ENCODE measurements at places on chromosomes 2 and 18.

DNA sequence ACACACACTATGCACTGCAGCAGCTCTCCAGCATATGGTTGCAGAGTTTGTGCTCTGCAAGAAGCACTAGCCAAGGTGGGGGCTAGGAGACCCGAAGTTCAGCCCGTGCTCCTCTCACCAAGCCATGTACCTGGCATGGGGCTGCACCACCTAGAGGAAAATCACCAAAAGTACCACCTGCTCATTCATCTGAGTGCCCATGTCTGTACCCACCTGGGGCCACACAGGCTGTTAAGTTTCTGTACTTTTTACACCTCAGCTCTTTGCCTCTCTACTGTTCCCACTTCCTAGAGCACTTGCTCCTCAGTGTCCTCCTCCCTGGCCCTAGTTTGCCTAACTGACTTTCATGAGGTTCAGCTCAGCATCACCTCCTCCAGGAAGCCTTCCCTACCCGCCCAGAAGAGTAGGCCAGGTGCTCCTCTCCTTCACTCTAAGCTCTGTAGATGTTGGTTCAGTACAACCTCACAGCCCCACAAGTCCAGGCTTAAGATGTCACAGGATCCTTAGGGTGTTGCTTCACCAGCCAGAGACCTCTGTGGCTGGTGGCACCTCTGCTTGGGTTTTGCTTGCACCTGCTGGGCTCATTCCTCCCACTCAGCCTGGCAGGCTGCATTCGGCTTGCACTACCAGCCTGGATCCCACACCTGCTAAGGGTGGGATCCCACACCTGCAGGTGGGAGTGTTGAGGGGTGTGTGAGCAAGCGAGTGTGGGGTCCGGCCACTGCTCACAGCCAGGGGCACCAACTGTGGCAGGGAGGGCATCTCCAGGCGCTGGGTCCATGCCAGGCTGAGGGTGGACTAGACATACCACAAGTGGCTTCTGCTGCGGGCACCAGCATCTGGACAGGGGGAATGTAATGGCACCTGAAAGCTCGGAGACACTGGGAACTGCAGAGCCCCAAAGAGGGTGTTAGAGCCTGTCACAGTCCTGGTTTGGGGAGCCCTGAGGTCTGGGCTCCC lies 10.2 kb upstream of the TFCP2L1 start:
- DNase-seq: no peak

DNA sequence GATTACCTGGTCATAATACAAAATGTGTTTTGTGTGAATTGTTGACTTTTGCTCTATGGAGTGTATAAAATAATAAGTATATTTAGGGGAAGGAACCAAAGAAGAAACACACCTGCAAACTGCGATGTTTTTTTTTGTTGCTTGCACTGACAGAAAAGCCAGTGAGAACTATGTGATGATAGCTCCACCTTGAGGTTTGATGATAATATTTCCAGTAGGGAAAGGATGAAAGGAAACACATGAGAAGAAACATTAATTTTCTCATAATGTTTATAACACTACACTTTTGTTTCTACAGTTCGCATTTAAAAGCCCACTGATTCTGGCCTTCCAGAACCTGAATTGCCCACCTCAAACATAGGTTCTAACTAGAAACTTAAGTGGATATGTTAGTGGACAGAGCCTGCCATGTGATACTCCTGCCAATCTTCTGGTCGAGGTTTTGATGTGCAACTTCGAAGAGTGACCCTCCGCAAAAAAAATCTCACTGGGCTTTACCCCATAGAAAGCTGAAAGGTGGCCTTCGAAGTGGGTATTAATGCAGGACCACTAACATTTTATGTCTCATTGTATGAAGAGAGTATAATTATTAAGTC lies 476.4 kb upstream of the SPHKAP start:
- DNase-seq: no peak

GRCh38 chr2:149662556-149662955 lies 75.0 kb upstream of the MMADHC start:
- DNase-seq: no peak

GRCh38 chr2:232634206-232635150 lies 1.1 kb downstream of the EFHD1 start:
- no peak for DNase-seq

DNA sequence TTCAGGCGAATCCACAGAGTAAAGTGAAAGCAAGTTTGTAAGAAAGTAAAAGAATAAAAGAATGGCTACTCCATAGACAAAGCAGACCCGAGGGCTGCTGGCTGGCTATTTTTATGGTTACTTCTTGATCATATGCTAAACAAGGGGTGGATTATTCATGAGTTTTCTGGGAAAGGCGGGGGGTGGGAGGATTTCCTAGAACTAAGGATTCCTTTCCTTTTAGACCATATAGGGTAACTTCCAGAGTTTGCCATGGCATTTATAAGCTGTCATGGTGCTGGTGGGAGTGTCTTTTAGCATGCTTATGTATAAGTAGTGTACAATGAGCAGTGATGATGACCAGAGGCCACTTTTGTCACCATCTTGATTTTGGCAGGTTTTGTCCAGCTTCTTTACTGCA lies 59.8 kb downstream of the SLC4A3 start:
- DNase-seq: no peak
